ENCODE measurements at places on chromosomes 1 and 21.

DNA sequence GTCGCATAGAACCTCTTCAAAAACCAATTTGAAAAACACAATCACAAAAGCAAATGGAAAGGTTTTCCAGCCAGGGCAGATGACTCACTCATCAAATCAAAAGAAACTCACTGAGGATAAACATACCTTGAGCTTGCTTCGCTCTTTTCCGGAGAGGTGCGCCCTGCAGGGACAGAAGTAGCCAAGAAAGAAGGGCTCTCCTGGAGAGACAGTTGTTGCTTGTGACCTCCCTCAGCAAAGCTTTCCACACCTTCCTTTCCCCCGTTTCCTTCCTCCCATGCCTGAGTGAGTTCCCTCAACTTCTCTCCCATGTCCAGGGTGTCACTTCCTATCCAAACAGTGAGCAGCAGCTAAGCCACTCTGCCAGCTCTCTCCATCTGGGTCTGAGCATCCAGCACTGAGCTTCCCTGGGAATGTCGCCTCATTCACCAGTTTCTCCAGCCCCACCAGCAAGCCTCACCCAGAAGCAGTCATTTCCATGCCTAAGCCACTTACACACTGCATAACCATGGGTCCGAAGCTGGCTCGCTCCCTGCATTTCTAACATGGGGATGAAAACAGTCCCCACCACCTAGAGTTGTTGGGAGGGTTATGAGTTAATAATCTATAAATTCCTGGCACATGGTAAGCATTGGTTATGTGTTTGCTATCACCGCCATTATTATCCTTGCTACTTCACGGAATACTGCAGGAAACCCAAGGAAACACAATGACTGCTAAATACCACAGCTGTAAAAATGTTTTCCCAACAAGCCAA is 75.0 kb downstream of the PTPN14 start:
- no peak for DNase-seq

DNA sequence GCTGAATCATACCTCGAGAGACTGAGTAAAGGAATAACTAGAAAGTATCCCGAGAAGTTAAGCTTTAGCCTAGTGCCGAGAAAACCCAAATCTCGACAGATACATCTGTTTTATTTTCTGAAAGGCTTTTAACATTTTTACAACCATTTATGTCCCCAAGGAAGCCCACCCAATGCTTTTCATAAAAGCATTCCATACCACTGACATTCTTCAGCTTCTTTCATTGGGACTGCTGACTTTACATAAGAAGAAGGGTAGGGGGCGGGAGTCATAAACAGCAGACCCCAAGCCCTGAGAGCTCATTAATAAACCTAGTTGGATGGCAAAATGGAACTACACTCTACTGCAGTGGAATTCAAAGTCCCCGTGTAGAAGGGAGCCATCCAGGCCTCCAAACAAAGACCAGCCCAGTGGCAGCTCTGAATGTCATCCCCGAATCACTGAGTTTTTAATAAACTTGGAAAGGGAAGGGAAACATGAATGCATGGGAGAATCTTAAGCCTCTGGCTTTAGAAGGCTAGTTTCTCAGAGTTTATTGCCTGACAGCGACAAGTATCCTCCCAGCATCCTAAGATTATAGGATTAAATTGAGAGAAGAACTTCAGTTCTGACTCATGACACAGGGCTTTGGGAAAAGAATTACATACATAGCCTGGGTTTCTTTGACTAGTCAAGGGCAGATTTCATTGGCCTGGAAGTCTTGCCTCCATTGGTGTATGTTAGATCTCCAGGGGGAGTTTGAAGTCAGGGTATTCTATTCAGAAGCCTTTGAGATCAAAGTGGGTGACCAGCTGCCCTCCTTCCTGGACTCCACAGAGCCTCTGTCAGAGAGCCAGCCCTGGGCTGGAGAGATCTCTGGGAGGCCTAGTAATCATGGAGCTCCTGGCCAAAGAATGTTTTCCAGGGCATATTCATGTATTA is 3.7 kb downstream of the ATF3 start:
- no peak for DNase-seq

DNA sequence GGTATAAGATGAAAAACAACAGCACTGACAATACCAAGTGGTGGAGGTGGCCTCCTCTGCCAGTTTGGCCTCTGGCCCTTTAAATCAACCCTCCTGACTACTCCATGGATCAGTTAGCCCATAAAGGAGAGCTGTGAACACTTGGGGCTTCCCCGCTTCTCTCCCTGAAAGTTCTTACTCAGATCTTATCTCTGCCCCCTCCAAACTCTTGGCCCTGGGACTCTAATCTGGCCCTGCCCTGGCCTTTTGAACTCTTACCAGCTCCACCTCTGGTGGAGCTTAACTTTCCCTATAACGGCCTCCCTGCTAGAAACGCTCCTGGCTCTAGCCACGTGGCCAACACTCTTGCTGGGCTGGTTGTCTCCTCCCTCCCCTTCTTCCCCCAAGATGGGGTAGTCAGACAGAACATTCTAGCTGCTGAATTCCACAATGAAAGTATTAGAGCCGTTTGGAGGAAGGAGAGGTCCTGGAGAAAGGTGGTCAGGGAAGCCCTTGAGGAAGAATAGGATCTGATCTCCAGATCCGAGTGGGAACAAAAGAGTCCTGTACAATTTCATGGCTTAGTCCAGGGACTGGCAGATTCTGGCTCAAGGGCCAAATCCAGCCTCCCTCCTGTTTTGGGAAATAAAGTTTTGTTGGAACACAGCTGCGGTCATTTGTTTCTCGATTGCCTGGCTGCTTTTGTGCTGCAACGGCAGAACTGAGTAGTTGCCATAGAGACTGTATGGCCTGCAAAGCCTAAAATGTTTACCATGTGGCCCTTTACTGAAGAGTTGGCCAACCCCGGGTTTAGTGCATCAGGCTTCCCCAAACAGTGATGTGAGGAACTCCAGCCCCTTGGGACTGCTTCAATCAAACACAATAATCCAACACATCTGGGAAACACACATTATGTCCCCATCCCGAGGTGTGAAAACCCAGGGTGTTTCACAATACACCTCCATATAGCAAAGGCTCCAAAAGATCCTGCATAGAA is 9.5 kb upstream of the PIGR start:
- DNase-seq, result no peak

- DNase-seq, result no peak
These were observed 64.5 kb downstream of the RPAP2 start for GRCh38 chr1:92363401-92363800.

- no peak for DNase-seq
These were observed 122.2 kb downstream of the SIK1 start for GRCh38 chr21:43304621-43305335.

DNA sequence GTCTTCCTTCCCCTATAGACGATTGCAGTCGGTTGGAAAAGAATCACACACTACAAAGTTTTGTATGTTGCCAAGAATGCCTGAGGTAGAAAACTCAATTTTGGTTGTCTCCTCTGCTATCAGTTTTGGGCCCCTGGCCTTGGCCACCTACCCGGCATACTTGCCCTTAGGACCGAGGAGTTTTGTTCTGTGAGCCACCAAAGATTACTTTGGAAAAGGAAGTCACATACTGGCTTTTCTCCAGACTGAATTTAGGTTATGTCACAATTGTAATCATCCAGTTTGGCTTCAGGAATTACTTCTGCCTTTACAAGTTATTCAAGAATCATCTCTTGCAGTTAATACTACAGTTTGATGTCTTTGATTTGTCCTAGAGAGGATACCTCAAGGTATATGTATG is 71.4 kb downstream of the RGL1 start:
- DNase-seq, result no peak

DNA sequence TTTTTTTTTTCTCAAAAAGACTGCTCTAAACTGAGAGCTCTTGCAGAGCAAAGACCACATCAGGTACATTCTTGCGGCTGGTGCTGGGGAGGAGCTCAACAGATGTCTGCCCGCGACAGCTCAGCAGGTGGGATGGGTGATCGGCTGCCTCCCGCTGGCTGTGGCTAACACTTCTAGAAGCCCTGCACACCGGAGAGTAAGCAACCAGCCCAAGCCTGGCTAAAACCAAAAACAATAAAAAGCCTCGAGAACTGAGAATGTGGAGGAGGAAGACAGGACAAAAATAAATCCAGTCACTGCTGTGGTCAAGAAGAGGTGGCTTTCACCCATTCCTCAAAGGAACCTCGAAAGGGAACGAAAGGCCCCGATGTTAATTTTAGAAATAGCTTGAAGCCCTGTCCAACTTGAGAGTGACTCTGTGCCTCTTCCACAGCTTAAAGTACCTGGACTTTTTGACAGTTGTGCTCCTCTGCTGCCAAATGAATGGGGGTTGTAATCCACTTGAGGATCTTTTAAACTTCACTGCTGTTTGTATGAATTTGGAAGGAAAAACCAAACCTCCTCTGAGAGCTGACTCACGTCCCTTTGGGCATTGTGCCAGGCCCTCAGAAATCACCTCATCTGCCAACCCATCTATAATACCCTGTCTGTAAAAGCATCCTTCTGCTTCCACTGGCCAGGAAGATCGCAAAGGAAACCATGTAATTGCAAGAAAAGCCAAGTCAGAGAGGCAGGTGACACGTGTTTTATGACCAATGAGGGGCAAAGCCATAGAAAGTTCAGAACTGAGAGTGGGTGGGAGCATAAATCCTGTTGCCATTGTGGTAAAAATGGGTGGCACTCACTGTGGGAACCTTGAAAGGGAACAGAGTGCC is 78.6 kb downstream of the KCNN3 start:
- DNase-seq, result no peak

DNA sequence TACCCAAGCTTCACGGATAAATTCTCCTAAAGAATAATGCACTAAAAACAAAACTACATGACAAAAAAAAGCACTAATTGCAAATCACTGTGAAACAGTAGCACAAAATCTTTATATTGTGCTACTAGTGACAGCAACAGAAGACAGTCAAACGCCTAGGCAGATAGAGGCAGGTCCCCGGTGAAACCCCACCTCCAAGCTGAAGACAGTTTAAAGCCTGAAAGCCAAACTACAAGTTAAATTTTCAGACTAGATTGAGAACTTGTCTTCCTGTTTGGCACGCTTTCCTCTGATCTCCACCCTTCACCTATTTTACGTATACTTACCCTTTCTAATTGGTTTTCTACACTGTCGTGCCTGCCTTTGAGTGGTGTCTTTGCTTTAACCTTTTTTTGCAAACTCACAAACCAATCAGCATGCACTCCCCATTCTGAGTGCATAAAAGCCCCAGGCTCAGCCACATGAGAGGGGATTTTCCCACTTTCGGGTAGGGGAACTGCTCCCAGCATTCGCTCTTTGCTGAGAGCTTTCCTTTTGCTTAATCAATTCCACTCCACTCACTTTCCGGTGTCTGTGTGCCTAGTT is 3.6 kb upstream of the BACH1 start:
- no peak for DNase-seq

DNA sequence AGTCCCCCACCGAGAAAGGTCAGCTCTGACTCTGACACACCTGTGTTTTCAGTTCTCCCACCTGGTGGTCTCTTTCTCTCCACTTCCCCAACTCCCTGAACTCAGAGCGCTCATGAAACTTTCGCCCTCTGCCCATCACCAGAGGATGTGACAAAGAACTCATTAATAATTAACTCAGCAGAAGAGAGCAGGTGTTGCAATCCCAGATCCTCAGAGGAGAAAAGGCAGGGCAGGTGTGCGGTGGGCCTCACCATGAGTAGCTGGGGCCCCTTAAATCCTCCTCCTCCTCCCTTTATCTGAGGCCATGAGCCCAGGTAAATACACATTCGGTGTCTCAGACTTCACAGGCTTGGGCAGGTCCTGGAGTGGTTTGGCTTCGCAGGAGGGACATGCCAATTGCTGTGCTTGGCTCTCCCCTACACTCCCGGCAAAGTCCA is 1.7 kb upstream of the LAMB3 start:
- no peak for DNase-seq

DNA sequence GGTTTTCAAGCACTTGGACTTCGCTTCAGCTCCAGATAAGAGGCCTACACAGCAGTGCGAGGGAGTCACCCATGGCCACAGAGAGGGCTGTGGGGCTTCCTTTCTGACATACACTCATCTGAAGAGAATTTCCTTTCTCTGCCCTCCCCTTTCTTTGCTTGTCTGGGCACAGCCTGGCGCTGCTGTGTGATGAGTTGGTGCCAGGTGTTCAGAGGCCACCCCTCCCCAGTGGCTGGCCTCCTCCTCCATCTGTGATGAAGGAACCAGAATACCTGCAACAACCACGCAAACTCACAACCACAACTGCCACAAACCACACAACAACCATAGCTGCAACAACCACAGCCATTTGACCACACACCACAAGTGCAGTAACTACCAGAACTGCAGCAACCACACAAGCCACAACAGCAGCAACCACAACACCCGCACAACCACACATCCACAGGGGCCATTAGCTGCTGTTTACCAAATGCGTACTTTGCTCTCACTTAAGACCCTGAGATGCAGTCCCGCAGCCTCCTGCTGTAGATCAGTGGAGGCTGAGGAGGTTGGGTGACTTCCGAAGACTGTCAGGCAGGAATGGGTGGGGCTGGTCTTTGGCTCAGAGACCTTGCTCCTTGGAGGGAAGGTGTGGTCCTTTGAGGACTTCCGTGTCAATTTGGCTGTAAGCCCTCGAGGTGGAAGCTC is 71.1 kb downstream of the IER5 start:
- DNase-seq, result no peak

DNA sequence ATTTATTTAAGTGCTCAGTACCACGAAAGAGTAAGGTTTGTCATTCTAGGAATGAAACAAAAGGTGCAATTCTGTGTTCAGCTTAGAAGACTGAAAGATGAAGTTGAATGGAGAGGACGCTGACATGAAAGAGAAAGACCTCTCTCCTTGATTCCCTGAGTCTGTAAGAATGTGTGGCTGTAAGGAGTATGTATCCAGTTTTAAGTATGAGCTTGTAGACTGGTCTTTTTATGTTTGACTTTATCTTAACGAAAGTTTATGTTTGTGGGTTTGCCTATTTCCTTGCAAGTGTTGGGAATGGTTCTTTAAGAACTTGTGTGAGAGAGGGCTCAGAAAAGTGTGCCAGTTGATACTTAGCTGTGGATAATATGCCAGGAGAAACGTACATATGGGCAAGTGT is 1.4 kb downstream of the CHD1L start:
- DNase-seq, result no peak

GRCh38 chr1:221897321-221897721 is 155.4 kb upstream of the DUSP10 start:
- no peak for DNase-seq

GRCh38 chr1:164263540-164263939 is 295.4 kb upstream of the PBX1 start:
- DNase-seq, result no peak

GRCh38 chr1:47424336-47424982 is 8.4 kb downstream of the FOXE3 start:
- peak; percentile 56 for DNase-seq

GRCh38 chr1:53653631-53654030 is 85.3 kb downstream of the GLIS1 start:
- no peak for DNase-seq

- DNase-seq, result no peak
These were observed 45.9 kb downstream of the CLEC20A start for GRCh38 chr1:178450871-178451270.

GRCh38 chr1:219805191-219805590 is 123.2 kb downstream of the SLC30A10 start:
- DNase-seq, result no peak

- DNase-seq, result no peak
These were observed 68.3 kb upstream of the NEK7 start for GRCh38 chr1:198088360-198089071.
